ENCODE measurements at places on chromosomes 6 and 20. TPM values are rescaled to one million over a fixed set of nuclear protein-coding genes. Genes with fewer than 3 reads are reported as not detected.
A peak's percentile ranks its signal among the peaks of the same experiment; 100 is the strongest.

GRCh38 chr6:29747688-29748250, 24.5 kb downstream of the HLA-F start:
- no peak for DNase-seq

DNA sequence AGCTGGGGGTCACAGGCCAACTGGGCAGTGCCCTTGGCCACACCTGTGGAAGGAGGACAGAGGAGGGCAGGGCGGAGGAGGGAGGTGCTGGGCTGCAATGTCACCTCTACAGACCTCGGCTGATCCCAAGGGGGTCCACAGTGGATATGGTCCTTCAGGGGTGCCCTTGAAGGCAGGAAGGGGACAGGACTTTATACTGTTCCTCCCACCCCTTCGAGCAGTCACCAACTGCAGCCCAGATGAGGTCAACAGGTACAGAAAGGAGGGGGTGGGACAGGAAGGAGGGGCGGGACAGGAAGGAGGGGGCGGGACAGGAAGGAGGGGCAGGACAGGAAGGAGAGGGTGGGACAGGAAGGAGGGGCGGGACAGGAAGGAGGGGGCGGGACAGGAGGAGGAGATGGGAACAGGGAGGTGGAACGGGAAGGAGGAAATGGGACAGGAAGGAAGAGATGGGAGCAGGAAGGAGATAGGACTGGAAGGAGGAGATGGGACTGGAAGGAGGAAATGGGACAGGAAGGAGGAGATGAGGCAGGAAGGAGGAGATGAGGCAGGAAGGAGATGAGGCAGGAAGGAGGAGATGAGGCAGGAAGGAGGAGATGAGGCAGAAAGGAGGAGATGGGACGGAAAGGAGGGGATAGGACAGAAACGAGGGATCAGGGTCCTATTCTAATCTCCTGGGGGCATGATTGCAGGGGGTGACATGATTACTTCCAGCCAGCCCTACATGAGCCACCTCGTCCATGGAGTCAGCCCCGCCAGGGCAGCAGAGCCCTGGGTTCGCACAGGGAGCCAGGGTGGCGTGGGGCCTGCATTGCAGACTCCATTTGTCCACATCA, 19.4 kb upstream of the MRGBP start:
- peak; percentile 72 for DNase-seq

DNA sequence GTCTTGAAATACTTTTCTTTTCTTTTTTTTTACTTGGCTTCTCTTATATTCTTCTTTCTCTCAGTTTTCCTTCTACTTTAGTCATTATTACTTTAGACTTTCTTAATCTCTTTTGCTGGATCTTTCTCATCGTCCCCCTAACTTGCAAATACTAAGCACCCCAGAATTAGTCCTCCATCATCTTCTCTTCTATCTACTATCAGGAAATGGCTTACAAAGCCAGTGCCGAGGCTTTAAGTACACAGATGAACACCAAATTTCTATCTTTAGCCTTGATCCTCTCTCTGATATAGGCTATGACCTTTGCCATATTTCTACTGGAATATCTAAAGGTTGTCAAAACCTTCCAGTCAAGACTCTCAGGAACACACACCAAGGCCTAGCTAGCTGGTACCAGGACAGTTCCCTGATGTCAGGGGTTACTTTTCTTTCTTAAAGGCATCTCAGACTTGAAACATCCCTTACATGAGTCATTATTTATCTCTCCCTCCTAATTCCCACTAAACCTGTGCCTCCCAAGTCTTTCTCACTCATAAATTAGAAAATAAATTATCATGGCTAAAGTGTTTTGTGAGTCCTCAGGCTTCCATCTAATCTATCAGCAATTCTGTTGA, 278.6 kb upstream of the TCF21 start:
- peak; percentile 23 for DNase-seq

The SUMO4 gene
- total RNA-seq, result not detected

The OXT gene
- not detected for total RNA-seq

- DNase-seq, result no peak
These were observed 563.8 kb upstream of the MARCKS start for GRCh38 chr6:113293423-113293740.

The SOX4 gene
- 24.6 TPM for total RNA-seq

GRCh38 chr20:35792740-35793139, 20.9 kb downstream of the PHF20 start:
- no peak for DNase-seq

The SLC22A16 gene
- not detected for total RNA-seq

GRCh38 chr20:63202811-63203526, 13.0 kb downstream of the YTHDF1 start:
- no peak for DNase-seq

- DNase-seq, result no peak
These were observed 100.5 kb upstream of the STXBP5 start for GRCh38 chr6:147103694-147104093.

The FLRT3 gene
- 0.23 TPM for total RNA-seq

DNA sequence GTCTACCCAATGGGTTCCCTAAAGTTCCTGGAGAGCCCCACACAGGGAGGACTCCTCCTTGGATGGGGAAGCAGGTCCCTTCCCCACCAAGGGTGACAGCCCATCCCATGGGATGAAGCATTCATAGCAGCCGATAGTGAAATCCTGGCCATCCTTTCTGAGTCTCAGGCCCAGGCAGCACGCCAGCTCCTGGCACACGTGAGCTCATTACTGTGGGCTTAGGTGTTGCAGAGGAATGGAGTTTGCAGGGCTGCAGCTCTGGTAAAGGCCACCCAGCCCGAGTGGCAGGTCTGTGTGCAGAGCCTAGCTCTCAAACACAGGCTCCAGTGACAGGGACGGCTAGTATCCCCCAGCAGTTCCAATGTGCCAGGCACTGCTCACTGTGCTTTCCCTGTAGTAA, 31.0 kb downstream of the SIRPA start:
- no peak for DNase-seq

DNA sequence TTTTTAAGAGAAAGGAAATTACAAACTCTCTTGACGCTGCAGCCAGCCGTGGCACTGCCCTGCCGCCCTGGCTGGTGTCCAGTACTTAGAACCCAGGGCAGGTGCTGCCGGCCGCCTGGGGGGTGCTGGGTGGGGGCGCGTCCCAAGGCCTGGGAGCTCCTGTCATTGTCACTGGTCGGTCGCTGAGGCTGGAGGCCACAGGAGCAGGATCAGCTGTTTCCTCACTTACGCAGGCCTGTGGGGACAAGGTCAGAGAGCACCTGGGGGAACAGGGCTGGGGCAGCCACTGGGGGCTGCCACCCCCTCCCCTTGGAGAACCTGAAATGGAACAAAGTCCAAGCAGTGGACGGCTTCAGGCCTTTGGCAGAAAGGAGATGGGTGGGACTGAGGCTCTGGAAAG, 5.6 kb downstream of the BIRC7 start:
- DNase-seq, result no peak

- no peak for DNase-seq
These were observed 175.4 kb downstream of the UTRN start for GRCh38 chr6:144460327-144461095.

DNA sequence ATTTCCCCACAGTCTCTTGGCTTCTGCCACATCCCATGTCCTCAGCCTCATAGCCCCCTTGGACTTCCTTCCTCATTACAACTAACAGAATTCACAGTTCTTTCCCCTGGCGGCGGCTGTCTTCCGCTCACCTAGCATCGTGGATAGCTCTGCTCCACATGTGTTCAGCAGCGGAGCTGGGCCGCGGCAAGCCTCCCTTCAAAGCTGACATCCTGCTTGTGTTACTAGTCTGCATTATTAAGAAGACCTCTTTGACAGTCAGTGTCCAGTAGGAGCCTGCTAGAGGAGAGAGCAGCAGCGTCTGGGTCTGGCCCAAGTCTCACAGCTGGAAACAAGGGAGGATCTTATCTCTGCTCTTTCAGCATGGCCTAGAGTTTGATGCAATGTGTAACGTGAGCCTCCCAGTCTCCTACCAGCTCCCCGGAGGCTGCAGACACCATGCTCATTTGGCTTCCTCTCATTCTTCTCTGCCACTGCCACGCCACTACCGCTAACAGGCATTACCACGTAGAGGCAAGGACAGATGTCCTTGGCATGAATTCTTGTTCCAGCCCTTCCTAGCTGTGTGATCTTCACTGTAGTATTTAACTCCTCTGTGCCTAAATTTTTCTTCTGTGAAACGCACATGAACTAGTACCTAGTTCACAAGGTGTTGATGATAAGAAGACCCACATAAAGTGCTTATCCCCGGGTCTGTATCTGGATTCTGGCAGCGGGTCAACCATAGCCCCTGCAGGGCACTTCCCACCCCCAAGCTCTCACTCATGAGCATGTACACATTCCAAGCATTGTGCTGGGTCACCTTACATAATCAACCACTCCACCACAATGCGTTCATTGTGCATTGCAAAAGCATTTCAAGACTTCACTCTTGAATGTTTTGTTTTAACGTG, 107.1 kb upstream of the BACH2 start:
- peak; percentile 63 for DNase-seq

DNA sequence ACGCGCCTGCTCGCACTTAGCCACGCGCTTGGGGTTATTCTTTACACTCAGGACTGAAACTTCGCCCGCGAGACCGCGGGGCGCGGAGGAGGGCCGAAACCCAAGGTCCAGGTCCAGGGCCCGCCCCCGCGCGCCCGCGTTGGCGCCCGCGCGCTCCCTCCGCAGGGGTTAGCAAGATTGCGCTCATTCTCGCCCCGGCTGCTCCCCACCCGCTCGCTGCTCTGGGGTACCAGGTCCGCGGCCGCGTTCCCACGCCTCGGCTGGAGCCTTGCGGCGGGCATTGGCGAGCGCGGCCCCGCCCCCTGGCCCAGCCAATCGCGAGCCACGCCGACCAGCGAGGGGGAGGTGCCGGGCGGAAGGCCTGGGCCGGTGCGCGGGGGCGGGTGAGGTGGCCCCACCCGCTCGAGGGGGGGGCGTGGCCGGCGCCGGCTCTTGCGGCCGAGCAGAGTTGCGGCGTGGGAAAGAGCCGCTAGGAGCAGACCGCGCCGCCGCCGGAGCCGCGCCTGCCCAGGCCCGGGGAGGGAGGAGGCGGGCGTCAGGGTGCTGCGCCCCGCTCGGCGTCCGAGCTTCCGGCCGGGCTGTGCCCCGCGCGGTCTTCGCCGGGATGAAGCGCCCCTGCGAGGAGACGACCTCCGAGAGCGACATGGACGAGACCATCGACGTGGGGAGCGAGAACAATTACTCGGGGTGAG, at the start of gene HEY2:
HEY2 (plus strand) TSS at position 460 of the 692 bp plus-strand sequence; CDS start at position 605, 145 bp downstream.
- DNase-seq, result peak; percentile 97

DNA sequence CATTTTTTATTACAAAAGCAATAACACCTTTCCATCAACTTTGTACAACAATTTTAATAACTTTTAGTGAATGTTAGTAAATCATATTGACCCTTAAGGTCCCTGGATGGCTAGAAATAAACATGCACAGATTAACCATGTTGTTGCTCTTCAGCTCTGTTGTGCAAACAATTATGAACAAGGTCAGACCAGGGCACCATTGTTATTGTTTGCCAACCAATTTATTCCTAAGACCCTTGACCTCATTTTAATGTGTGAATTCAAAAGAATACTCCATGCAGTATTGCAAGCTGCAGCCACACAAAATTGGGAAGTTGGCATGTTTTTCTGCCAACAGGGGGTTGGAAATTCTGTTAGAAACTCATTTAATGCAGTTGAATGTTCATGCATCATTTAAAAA, 426.6 kb upstream of the MAP3K7 start:
- DNase-seq, result no peak

- no peak for DNase-seq
These were observed 893.9 kb upstream of the MANEA start for GRCh38 chr6:94683409-94683808.

DNA sequence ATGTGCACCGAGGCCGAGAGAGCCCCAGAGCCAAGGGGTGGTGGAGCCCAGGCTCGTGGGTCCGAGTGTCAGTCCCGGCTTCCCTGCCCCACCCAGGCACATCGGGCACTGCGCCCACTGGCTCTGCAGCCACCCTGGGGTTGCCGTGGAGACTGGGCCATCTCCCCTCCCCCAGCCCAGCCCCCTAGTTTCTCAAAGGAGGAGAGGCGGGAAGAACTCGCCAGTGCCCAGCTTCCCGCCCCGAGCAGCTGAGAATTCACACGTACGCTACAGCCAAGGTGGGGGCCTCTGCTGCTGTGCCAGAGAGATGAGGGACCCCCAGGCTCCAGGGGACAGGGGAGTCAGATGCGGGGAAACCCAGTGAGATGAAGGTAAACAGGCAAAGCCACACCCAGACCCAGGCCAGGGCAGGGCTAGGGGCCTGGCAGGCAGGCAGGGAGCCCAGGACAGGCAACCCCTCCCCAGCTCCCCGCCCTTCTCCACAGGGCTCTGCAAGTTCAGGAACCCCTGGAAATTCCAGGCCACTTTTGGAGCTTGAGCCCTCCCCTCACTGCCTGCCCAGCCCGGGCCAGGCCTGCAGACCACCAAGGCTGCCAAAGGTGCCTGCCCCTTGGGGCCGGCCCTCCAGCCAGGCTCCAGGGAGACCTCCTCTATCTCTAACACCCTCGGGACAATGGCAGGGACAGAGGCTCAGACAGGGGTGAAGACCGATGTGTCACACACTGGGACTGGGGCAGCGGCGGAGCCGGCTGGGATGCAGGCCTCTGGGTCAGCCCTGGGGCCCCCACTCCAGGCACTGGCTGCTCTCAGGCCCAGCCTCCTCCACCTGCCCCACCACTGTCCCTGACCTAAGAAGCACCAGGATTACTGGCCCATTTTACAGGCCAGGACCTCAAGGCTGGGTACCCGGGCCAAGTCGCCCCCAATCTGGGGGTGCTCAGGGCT, 6.0 kb downstream of the LAMA5 start:
- peak; percentile 12 for DNase-seq

DNA sequence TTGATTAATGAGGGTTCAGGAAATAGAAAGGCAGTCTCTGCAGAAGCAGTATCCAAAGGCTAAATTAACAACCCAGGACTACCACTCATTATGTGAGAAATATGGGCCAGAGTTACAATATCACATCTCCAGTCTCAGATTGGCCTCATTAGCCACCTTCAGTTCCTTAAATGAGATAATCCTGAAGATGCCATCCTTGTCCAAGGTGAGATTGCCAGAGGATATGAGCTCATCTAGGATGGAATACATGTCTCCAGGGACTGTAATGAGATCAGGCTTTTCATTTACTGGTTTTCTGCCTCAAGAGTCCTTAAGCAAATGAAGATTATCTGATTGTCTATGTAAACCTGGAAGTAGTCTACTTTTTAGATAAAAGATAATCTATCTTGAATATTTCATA, 196.3 kb downstream of the FUT9 start:
- DNase-seq, result no peak

- peak; percentile 88 for DNase-seq
These were observed 14.8 kb upstream of the FAM83C start for GRCh38 chr20:35306931-35307517.

GRCh38 chr6:53109612-53110011, 39.0 kb downstream of the GCM1 start:
- DNase-seq, result no peak

- DNase-seq, result no peak
These were observed 46.8 kb downstream of the KCNB1 start for GRCh38 chr20:49435639-49436038.

The RAB44 gene
- under 0.01 TPM for total RNA-seq
